NCI-H526 (cell line): ENCODE measurements at places on chromosomes 2 and 18.

GRCh38 chr2:24400207-24400907, 40.0 kb upstream of the ITSN2 start:
- DNase-seq, result peak; percentile 70

DNA sequence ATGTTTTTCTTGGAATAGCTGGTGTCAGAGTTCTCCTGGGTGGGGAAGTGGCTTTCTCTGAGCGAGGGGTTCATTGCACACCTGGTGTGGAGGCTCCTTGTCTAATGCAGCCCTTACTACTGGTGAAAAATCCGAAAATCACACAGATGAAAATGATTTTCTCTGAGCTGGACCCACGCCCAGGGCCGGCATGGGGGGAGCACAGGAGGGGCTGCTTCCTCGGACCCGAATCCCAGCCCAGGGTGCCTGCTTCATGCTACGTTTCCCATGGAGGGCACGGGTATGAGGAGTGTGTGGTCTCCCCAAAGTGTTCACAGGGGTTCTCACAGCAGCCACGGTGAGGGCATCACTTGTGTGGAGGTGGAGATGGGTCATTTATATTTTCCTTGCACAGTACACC, 288.0 kb upstream of the HDAC4 start:
- no peak for DNase-seq

DNA sequence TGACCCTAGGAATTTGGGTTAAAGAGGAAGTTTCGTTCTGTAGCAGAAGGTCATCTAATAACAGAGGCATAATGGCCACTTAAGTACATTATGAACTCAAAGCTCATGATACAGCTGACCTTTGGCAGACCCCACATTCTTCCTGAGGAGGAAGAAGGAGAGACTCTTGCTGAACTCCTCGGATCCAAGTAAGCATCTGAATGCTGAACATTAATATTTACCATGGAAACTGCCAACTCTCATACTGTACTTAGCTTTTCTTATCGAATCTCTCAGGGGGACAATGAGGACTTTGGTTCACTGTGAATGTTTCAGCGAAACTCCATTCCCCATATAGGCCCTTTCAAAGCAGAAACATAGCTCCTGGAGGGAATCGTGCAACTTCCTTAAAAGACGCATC, 781.4 kb upstream of the GYPC start:
- no peak for DNase-seq

GRCh38 chr2:85811180-85812093, 57.6 kb downstream of the ATOH8 start:
- no peak for DNase-seq

GRCh38 chr2:141411419-141411818, 719.4 kb downstream of the LRP1B start:
- DNase-seq, result no peak
